ENCODE measurements at places on chromosomes 7 and 10.

- DNase-seq: peak; percentile 24
Measured at GRCh38 chr7:42315103-42315502, 78.1 kb upstream of the GLI3 start.

- DNase-seq: peak; percentile 70
Measured at GRCh38 chr10:12981570-12981969, 19.9 kb downstream of the CCDC3 start.

- no peak for DNase-seq
Measured at GRCh38 chr10:103727991-103728689, 127.2 kb downstream of the SH3PXD2A start.

GRCh38 chr10:110978204-110978603, 58.8 kb downstream of the SHOC2 start:
- no peak for DNase-seq

GRCh38 chr10:43689618-43689954, 40.9 kb upstream of the ZNF32 start:
- peak; percentile 6 for DNase-seq

GRCh38 chr10:85926986-85927385, 439.6 kb downstream of the GRID1 start:
- DNase-seq: no peak

GRCh38 chr7:73830681-73831583, at the start of gene CLDN4:
Gene CLDN4 (plus strand): TSS chr7:73830996. CDS start chr7:73831202, 206 bp downstream.
- no peak for DNase-seq

DNA sequence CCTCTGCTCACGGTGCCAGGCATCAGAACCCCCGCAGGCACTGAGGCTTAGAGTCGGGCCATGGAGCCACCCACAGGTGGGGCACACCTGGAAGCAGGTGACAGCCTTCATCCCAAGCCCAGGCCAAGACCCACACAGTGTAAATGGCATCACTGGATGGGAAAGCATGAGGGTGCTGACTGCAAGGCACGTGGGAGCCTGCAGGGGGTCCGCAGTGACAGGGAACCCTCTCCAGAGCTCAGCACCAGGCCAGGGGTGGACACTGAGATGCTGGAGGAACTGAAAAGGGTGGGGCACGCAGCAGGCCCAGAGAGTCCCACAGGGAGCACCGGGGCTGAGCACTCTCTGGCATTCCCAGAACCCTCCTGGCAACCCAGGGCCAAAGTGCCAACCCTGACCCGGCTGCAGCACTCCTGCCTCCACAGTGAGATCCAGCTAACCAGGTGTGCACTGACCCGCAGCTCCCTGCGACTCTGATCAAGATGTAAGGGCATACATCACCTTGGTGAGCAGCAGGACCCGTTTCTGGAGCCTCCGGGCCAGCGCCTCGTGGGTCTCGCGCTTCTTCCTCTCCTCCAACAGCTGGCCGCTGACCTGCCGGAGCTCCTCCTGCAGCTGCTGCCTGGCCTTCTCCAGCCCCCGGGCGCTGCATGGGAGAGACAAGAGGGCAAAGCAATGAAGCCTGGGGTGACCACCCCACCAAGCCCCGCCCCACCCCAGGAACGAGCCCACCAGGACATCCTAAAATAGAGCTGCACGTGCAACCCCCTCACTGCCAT, 163.9 kb downstream of the MAD1L1 start:
- DNase-seq: no peak

- DNase-seq: no peak
Measured at GRCh38 chr10:3639546-3639945, 145.5 kb downstream of the KLF6 start.

GRCh38 chr7:134246761-134247160, 70.0 kb downstream of the SLC35B4 start:
- no peak for DNase-seq

- no peak for DNase-seq
Measured at GRCh38 chr7:11239316-11239715, 265.6 kb downstream of the PHF14 start.

DNA sequence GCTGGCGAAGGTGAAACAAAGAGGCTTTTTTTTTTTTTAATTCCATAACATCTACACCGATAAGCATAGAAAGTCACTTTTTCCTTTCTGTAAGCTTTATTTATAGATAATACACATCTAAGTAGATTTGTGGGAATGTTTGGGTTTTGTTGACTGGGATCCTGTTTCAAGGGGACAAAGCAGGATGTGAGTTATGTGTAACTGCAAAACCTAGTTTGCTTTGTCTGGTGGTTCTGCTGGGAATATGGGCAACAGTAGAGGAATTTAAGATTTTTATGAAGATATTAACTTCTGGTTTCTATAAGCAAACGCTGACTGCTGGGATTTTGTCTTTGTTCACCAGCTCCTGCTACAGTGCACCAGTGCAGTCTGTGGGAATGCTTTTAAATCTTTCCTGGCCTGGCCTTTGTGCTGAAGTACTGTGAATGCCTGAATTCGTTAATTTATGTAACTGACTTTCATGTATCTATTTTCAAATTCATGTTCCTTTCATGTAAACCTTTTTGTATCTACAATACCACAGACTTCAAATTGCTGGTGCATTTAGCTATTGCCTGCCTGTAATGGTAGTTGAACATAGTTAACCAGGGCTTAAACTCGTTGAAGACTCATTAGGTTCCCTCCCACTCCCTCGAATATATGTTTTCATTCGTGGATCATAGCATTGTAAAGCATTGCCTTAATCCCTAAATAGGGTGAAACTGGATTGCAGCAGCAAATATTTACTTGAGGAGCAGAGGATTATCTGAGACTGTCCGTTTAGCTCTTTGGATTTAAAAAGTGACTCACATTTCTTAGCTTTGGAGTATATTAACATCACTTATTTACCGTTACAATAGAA, 1.5 kb downstream of the KLHL7 start:
- DNase-seq: no peak

DNA sequence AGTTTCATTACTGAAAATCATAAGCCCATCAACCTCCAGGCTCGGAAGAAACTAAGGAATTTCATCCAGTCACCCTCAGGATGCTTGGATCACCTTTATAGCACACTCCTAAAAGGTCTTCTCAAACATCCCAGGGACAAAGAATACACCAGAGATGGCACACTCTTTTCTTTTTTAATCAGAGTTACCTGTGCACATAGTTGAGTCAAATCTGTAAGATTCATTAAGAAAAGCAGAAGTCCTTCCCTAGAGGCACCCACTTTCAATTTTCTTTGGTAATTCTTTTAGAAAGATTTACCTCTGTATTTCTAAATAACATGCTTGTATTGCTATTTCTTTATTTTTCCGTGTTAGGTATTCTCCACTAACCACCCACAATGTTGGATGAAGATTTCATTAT, 50.6 kb upstream of the IL6 start:
- no peak for DNase-seq

DNA sequence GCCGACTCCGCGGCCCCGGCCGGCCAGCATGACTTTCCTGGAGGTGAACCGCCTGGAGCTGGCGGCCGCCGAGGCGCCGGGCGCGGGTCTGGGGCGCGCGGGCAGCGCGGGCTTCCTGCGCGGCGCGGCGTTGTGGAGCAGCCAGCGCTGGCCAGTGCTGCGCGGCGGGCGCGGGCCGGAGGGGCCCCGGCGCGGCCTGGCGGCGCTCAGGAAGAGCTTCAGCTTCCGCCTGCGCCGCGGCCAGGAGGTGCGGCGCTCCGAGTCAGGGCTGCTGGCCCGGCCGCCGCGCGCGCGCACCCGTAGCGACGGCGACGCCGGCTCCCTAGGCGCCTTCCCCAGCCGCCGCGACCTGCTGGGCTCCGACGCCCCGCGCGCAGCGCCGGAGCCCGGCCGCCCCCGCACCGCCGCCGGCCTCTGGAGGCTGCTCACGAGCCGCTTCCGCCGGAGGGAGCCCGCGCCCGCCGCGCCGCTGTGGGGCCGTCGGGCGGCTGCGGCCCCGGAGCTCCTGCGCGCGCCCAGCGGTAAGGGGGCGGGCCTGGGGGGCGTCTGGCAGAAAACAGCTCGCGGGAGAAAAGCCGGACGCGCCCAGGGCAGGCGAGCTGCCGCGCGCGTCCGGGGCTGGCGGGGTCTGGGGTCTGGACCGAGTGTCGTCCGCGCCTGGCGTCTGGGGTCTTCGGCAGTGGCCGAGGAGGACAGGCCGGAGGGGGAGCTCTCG, 29.0 kb downstream of the AGAP3 start:
- no peak for DNase-seq

DNA sequence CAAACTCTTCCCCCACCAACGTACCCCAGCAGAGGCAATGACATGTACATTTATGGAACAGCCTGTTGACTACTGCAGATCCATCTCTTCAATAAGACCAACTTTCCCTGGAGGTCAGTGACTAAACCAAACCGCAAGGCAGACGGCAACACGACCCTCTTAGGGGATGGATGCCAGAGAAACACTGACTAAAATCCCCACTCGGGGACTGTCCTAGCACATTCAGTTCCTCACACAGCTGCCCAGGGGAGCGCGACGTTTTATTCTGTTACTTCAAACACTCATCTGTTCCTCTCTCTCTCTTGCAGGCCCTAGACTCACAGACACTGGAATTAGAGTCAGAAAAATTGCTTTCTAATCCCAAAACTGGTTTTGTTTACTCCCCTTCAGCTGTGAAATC, 146.5 kb upstream of the PRSS1 start:
- DNase-seq: peak; percentile 4

GRCh38 chr7:44930921-44931320, 45.6 kb upstream of the PURB start:
- DNase-seq: no peak

DNA sequence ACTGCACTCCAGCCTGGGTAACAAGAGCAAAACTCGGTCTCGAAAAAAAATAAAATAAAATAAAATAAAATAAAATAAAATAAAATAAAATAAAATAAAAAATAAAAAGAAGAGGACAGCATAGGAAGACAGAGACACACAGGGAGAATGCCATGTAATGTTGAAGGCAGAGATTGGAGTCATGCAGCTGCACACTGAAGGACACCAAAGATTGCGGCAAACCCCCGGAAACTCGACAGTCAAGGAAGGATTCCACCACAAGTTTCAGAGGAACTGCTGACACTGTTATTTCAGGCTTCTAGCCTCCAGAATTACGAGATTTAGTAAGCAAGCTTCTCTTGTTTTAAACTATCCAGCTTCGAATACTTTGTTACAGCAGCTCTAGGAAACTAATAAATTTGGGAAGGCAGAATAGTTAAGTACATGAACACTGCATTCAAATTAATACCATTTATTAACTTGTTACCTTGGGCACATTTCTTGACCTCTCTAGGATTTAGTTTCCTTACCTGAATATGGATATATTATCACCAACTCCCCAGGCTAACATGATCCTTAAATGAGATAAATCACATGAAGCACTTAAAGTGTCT, 9.5 kb downstream of the CPED1 start:
- no peak for DNase-seq

DNA sequence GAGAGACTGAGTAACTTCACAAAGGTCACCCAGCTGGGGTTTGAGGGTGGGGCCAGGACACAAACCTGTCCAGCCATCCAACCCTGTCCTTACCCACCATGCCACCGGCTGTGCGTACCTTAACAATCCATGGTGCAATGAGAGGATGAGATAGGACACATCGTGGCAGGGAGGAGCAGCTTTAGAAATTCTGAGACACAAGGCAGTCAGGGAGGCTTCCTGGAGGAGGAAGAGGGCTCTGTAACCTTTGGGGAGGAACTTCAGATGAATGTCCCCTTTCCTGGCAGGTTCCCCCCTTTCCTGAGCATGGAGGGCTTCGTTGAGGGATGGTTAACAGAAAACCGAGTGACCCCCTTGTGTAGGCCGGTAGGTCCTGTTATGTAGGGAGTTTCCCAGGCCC, 35.6 kb upstream of the SLC29A3 start:
- no peak for DNase-seq

- no peak for DNase-seq
Measured at GRCh38 chr10:83153714-83154113, 985.6 kb upstream of the GHITM start.

DNA sequence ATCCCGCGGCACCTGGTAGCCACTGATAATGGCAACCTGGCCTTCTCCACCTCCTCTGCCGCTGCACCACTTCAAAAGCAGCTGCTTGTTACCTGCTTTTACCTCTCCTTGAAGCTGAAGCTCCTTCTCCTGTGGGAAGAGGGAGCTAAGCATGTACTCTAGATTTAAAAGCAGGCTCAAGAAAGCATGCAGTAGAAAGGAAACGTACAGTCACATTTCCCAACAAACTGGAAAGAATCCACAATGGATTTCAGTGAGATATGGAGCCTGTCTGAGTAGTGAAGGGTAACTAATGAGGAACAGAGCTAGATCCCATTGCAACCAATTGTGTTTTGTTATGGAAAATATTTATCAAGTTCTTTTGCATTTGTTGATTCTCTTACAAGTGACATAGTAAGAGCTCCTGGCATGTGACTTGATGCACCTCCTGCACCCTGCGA, 457.4 kb upstream of the GALNT17 start:
- DNase-seq: no peak

- DNase-seq: peak; percentile 35
Measured at GRCh38 chr7:79241288-79242060, 212.0 kb downstream of the MAGI2 start.

DNA sequence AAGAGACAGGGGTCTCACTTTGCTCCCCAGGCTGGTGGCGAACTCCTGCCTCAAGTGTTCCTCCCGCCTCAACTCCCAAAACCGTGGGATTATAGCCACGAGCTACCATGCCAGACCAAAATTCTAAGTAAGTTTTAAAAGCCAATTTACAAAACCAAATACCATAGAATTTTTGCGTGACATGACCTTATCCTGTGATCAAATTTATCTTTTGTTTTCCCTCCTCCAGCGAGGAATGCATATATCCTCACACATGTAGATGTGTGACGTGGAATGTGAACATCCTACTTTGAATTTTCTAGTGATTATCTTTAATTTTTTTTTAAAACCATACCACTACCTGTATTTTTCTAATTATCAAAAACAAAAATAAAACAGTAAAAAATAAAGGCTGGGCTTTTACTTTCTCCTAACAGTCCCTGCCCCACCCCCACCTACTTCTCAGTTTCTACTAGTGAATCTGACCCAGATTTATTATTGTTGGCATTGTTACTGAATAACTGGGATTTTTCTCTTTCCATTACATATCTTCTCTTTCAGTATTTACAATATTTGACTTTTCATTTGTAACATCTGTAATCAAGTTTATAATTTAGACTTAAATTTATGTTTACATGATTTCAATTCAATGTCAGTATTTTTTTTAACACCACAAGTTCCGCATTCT, 26.0 kb downstream of the CYTH3 start:
- no peak for DNase-seq

GRCh38 chr7:158657189-158657746, 47.3 kb downstream of the NCAPG2 start:
- DNase-seq: no peak
